ENCODE measurements at places on chromosomes 7 and 10.

GRCh38 chr7:5743803-5744202, 37.7 kb downstream of the RNF216 start:
- DNase-seq: no peak

DNA sequence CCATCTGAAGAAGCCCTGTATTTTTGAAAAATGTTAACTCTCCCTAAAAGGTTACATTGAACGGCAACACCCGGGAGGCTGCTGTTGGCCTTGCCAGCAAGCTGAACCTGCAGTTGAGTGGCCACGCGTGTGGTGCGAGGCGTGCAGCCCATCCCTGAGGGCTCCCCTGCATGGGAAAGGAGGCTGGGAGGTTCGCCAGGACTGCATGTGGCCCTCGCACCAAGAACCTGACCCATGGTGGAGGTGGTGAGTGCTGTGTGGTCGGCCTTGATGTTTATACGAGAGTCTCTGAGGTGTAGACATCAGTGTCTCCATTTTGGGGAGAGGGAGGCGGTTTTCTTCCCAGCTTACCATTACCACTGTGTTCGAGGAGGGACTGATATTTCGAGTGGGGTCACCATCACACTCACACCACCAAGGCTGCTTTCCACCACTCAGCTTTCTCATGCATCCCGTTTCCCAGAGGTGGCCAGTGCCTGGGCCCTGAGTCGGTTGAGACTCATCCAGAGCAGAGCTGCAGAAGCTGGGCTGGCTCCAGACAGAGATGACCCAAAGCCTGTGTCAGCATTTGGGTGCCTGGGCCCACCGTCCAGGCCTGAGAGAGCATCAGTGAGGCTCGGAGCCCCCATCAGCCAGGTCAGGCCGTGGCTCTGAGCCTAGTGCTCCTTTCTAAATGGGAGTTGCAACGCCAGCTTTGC, 222.6 kb downstream of the EBF3 start:
- no peak for DNase-seq

DNA sequence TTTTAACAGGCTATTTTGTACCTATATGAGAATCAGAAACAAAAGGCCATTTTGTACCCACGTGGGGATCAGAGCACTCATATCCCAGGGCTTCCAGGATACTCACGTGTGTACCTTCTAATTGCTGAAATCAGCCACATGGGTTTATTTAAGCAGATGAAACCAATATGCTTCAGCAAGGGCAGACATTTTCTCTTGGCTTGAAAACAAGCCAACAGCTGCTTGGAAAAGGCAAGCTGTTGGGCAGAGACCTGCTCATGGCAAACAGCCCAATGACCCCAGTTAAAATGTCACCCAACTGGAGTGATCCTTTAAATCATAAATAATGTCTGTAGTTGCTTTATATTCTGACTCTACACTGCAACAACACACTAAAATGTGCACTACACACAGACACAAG, 26.5 kb upstream of the TOMM7 start:
- no peak for DNase-seq

- DNase-seq: peak; percentile 19
Observed at GRCh38 chr10:104328896-104329710, 9.2 kb downstream of the ITPRIP start.

- no peak for DNase-seq
Observed at GRCh38 chr10:126042354-126042753, 146.0 kb downstream of the FANK1 start.

DNA sequence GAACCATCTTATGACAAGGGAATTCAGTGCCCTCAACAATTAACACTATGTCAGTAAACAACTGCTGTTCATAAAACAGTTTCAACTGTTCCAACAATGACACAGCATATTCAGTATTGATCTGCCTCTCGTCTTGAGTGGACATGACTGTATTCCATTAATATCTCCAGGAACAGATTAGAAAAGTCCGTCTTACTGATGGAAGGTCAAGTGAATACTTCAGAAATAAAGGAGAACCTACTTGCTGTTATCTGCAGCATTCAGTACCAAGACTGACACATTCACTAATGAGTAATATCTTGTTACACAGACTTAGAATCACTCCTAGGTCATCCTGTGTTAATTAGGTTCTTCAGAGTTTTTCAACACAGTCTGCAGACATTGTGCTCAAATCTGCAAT, 12.1 kb downstream of the KBTBD2 start:
- DNase-seq: no peak

GRCh38 chr10:68955355-68955831, 577 bp upstream of the DDX21 start:
- peak; percentile 44 for DNase-seq

Data from NCI-H526 (cell line).